ENCODE measurements at places on chromosomes 1 and 21.

- DNase-seq, result no peak
These were observed at the start of gene GUCA2A for GRCh38 chr1:42164551-42165420. Gene GUCA2A, minus strand, starts transcription at chr1:42164745. Its CDS starts 33 bp downstream, at chr1:42164712.

DNA sequence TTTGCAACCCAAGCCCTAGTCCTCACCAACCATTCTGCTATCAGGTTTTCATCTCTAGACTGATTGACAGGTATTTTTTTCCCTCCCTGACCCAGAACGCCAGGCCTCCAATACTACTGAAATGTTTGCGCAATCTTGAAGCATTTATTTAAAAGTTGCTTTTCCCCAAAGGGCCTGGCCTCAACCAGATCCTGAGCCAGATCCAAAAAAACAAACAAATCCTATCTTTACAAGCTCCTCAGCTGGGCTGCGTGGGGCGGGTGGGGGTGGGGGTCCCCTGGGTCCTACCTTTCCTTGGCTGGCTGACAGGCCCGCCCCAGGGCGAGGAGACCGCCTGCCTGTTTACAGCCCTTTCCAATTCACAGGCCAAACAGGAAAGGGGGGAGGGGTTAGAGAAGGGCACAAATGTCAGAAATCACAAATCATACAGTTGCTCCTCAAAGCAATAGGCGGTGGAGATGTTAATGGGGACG lies 98.8 kb downstream of the FOXD2 start:
- no peak for DNase-seq

- DNase-seq, result no peak
These were observed 20.6 kb upstream of the MYCL start for GRCh38 chr1:39922251-39922688.

- no peak for DNase-seq
These were observed 258.9 kb downstream of the SEC16B start for GRCh38 chr1:177710696-177711620.

DNA sequence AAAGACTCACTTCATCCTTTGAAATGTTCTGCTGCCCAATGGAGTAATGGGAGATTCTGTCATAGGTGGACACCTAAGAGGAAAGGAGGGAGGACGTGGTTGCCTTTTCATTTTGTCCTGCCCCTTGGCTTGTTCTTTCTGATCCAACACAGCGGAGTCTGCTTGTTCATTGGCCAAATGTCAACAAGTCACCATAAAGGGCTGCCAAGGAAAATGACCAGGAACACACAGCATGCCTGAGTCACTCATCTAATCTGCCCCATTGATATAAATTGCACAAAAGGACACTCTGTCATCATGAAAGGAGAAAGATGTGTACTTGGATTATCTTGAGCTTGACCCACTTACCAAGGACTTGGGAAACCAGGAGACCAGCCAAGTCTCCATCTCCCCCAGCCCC lies 422.9 kb downstream of the SETD4 start:
- peak; percentile 47 for DNase-seq

- no peak for DNase-seq
These were observed 80.3 kb downstream of the OSBPL9 start for GRCh38 chr1:51697166-51697565.

Data from AG08395 (cell line).